ENCODE measurements at places on chromosomes 12 and 14. TPM values are rescaled to one million over a fixed set of nuclear protein-coding genes. Genes with fewer than 3 reads are reported as not detected.

The C1S gene
- total RNA-seq = 339 TPM

The KERA gene
- not detected for total RNA-seq

The TBX3 gene
- total RNA-seq = 4.6 TPM

The ITGB7 gene
- 0.40 TPM for total RNA-seq

The PKP2 gene
- 1.8 TPM for total RNA-seq

The BMAL2 gene
- 22.8 TPM for total RNA-seq

The ACRBP gene
- 0.26 TPM for total RNA-seq

The PTHLH gene
- total RNA-seq = 1.6 TPM

The KRT2 gene
- total RNA-seq = not detected

The RNASE9 gene
- not detected for total RNA-seq

The RASSF8 gene
- 149 TPM for total RNA-seq

The KRT77 gene
- not detected for total RNA-seq

The GCH1 gene
- total RNA-seq = 0.79 TPM

The TCL1A gene
- not detected for total RNA-seq

The P3H3 gene
- 258 TPM for total RNA-seq

The MGST1 gene
- 73.7 TPM for total RNA-seq

The GALNT9 gene
- total RNA-seq = 0.86 TPM

The CD163L1 gene
- 2.6 TPM for total RNA-seq

The ARG2 gene
- 4.1 TPM for total RNA-seq

The C2CD5 gene
- 19.4 TPM for total RNA-seq

The MMAB gene
- total RNA-seq = 20.3 TPM

The GDF3 gene
- not detected for total RNA-seq

The GDF11 gene
- 15.3 TPM for total RNA-seq

The PLCZ1 gene
- not detected for total RNA-seq

The PAX9 gene
- 0.52 TPM for total RNA-seq

The CD69 gene
- not detected for total RNA-seq

The FAIM2 gene
- 3.7 TPM for total RNA-seq

The CFAP73 gene
- not detected for total RNA-seq

The L2HGDH gene
- 4.8 TPM for total RNA-seq

The KRT86 gene
- total RNA-seq = 5.0 TPM

The MEG3 gene
- 396 TPM for total RNA-seq

The SPIC gene
- not detected for total RNA-seq

The AHNAK2 gene
- total RNA-seq = 194 TPM

The ALG10 gene
- 7.1 TPM for total RNA-seq

The ZC3H10 gene
- 5.3 TPM for total RNA-seq

The FIGNL2 gene
- total RNA-seq = under 0.01 TPM

The EPYC gene
- not detected for total RNA-seq

The PAH gene
- not detected for total RNA-seq

The MIP gene
- 0.13 TPM for total RNA-seq

The KITLG gene
- total RNA-seq = 68.7 TPM

The MDGA2 gene
- not detected for total RNA-seq

The KLRC1 gene
- not detected for total RNA-seq

The FKBP11 gene
- 45.0 TPM for total RNA-seq

The TMEM233 gene
- 6.7 TPM for total RNA-seq

The C1RL gene
- total RNA-seq = 66.3 TPM

The LYZ gene
- total RNA-seq = not detected

The REC8 gene
- 1.2 TPM for total RNA-seq

The TSHR gene
- not detected for total RNA-seq

The GLIPR1L2 gene
- total RNA-seq = 0.46 TPM

The EFS gene
- total RNA-seq = 15.0 TPM

The PUS7L gene
- total RNA-seq = 18.8 TPM

The KRT4 gene
- total RNA-seq = not detected

Measured in smooth muscle cell of the pulmonary artery (primary cell).